ENCODE measurements at places on chromosomes 13 and 19. TPM values are rescaled to one million over a fixed set of nuclear protein-coding genes. Genes with fewer than 3 reads are reported as not detected.

Gene IRGC
- not detected for total RNA-seq

Gene ZNF30
- total RNA-seq, result 2.8 TPM

Gene MUC16
- not detected for total RNA-seq

Gene PTPRH
- total RNA-seq, result 2.0 TPM

Gene CERS1
- total RNA-seq, result not detected

Gene FFAR3
- total RNA-seq, result not detected

Gene KPNA3
- 41.1 TPM for total RNA-seq

Gene B3GNT3
- not detected for total RNA-seq

- no peak for DNase-seq
Observed at GRCh38 chr13:106858903-106859532, 291.1 kb upstream of the ARGLU1 start.

DNA sequence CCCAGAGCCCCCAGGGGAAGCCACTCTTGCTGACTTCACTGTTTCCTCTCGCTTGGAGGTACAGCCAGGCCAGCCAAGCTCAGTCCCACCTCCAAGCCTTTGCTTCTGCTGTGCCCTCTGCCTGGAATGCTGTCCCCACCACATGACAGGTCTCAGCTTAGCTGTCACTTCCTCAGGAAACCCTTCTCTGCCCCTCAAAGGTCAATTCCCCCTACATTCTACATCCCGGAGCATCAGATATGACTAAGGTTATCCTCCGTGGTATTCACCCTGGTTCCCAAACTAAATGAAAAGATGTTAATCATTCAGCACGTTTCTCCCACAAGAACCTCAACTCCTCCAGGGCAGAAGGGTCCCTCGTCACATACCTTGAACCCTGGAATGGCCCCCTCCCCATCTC, 53.5 kb downstream of the PTPRS start:
- DNase-seq, result no peak

GRCh38 chr19:17968362-17968761, 1.5 kb downstream of the KCNN1 start:
- no peak for DNase-seq

DNA sequence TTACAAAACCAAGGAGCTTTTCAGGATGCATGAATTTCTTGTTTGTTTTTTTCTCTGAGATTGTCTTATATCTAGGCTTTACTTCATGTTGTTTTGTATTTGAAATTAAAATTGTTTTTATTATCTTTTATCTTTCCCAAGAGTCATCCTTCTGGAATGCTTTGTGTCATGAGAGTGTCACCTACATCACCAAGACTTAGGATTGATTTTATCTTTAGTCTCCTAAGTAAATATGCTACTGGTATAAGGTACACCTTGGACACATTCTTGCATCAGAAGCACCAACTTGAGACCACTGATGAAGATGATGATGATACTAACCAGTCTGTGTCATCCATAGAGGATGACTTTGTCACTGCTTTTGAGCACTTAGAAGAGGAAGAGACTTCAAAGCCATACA, 26.4 kb downstream of the AKAP11 start:
- no peak for DNase-seq

GRCh38 chr19:48965806-48966540, 864 bp downstream of the FTL start:
- peak; percentile 86 for DNase-seq

GRCh38 chr19:17109962-17110598, 34.5 kb downstream of the MYO9B start:
- no peak for DNase-seq

DNA sequence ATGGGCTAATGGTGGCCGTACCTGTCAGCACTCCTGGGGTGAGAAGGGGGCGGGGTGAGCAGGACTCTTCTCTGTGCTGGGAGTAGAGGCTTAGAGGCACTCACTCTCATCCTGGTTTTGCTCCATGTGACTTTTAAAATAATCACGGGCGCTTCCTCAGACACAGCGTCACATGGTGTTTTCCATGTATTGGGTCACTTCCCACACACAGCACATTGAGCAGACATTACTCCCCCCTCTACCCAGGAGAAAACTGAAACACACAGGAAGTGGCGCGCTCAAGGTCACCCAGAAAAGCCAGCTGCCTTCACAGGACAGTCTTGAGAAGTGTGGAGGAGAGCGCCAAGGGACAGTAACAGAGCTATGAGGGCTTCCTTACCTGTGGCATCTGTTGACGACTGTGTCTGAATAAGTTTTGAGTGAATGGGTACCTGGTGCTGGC, 23.2 kb downstream of the SPATA13 start:
- no peak for DNase-seq

DNA sequence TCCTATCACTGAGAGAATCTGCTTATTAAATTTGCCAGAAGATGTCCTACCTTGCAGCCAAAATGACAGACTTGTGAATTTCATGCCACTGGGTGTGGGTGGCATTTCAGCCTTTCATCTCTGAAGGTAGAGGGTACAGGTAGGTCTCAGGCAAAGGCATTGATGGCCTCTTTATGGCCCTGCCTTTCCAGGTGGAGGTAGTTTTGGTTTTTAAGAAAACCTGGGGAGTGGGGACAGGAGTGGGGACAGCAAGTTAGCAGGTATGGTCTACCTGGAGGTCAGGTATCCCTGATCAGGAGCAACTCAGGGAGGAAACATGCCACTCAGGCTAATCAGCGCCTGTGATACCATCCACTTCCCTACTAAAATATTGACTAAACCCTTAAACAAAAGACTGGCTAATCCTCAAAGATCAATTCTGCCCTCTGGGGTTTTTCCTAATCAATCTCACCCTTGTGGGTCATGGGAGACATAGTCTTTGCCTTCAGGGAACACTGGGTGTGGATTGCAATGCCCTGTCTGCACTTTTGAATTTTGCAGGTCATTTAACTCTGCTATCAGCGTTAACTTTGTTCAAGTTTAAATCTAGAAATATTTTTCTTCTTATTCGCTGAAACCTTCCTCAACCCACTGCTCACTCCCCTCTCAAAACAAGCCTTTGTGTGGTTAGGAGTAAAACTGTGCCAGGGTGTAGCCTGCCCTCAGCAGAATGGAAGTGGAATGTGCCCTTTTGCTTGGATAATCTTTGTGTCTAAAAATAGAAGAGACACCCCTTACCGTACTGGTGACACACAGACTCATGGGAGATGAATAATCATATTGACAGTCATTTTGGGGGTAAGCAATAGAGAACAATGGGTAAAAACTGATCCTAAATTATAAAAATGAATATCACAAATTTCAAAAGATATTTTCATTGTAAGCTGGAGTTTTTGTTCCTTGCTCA, 233.7 kb downstream of the COG6 start:
- no peak for DNase-seq

- no peak for DNase-seq
Observed at GRCh38 chr19:49186108-49186507, 28.5 kb downstream of the TRPM4 start.

GRCh38 chr19:9189535-9189934, 10.8 kb downstream of the OR7D2 start:
- DNase-seq, result no peak

DNA sequence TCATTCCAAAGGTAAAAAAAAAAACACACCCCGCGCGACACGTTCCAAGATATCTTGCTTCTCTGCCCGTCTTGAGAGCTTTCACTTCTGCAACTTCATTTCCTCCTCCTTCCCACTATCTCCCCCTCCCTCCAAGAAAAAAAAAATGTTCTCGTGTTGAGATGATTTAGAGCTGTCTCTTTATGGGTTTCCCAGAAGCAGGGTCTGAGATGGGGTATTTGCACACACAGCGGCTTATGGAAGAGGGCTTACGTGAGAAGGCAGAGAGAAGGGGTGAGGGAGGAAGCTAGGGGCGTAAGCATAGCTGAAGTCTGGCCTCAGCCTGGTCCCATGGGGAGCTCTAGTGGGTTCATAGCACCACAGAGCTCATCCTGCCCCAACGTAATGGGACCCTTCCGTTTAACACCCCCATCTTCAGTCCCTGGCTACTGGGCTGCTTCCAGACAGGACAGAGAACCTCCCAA, 31.3 kb upstream of the USE1 start:
- no peak for DNase-seq

DNA sequence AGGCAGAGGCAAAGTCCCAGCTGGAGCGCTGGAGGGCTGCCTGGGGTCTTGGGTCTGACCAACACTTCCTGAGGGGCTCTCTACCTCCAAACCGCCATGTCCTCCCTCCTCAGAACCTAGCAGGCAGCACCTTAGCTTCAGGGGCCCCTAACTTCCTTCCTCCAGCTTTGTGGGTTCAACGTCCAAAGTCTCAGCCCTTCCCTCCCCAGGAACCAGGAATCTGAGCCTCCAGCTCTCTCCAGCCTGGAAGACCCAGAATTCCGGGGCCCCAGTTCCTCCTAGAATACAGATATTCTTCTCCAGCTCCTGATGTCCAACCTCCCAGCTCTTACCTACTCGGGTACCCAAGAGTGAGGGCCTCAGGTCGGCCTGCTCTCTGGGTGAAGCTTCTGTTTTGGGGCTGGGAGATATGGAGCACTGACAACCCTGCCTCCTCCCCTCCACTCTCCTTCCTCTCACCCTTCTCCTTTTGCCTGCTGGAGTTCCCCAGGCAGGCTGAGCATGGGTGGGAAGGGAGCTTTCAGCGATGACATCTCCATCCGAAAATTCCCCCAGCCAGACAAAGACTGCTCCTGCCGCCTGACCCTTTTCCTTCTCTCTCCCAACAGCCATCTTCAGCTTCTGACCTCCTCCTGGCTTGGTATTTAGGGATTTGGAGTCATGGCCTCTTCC, 3.5 kb downstream of the TMEM150B start:
- DNase-seq, result no peak

GRCh38 chr13:86193281-86193680, 394.1 kb upstream of the SLITRK6 start:
- no peak for DNase-seq

DNA sequence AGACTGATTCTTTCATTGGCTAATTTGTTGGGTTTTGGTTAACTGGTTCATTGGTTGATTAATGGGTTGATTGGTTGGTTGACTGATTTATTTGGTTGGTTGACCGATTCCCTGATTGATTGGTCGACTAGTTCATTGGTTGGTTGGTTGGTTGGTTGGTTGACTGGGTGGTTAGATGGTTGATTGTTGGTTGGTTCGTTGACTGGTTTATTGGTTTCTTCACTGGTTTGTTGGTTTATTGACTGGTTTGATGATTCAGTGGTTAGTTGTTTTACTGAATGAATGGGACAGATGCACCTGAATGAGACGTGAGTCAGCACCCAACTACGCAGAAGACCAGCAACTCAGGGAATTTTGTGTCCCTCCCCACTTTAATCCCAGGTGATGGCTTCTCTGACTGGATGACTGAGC, 2.7 kb upstream of the NUP62 start:
- DNase-seq, result no peak

DNA sequence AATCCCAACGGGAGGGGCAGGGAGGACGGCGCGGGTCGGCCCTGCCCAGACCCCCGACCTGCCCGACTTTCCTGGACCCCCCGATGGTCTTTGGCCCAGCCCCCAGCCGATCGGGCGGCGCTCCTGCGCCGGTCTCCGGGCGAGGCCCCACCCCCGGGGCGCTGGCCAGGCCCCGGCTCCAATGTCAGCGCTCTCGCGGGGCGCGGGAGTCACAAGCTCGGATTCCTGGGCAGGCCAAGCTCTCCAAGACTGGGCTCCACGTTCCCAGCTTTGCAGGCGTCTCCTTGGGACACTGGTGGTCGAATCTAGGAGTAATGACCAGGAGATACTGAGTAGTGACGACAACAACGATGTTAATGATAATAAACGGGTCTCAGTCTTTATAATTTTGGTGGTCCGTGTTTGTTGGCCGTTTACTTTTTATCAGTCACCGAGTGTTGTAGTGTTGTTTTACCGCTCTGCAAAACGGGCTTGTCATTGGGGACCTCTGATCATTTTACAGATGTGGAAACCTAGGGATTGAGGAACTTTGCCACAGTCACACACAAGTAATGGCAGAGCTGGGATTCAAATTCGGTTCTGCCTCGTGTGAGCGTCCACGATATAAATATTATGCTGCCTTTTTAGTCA, 545 bp downstream of the RAD23A start:
- peak; percentile 82 for DNase-seq

GRCh38 chr13:105961438-105961837, 574.0 kb downstream of the EFNB2 start:
- DNase-seq, result no peak

- DNase-seq, result peak; percentile 28
Observed at GRCh38 chr19:51660975-51661600, 14.5 kb upstream of the SIGLEC14 start.

GRCh38 chr13:98584668-98585397, 7.9 kb upstream of the STK24 start:
- peak; percentile 29 for DNase-seq

GRCh38 chr13:72959643-72960042, 99.2 kb upstream of the KLF5 start:
- no peak for DNase-seq

DNA sequence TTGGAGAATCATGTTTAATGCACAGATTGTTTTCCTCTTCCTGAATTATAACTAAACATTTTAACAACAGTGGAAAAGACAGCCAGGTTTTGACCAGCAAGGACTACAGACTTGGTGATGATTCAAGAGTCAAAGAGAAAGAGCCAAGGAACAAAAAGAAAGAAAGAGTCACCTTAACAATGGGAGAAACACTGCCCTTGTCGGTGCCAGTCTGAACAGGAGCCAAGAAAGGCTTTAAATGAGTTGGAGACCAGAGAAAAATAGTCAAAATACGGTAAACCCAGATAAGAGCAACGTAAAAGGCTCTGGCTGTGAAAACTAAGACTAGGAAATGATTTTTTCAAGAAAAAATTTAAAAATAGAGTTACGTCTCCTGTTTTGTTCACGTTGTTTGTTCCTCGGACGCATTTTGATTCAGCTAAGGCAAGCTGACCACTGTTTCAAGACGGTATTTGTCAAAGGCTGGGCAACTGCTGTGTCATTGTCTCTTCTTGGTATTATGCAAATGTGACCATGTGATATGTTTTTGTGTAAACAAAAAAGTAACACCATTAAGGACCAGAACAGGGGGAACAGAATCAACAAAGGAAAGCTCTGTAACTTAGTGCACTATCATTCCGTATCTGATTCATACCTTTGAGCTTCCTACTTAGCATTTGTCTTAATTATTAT, 634.5 kb downstream of the LIG4 start:
- DNase-seq, result no peak

DNA sequence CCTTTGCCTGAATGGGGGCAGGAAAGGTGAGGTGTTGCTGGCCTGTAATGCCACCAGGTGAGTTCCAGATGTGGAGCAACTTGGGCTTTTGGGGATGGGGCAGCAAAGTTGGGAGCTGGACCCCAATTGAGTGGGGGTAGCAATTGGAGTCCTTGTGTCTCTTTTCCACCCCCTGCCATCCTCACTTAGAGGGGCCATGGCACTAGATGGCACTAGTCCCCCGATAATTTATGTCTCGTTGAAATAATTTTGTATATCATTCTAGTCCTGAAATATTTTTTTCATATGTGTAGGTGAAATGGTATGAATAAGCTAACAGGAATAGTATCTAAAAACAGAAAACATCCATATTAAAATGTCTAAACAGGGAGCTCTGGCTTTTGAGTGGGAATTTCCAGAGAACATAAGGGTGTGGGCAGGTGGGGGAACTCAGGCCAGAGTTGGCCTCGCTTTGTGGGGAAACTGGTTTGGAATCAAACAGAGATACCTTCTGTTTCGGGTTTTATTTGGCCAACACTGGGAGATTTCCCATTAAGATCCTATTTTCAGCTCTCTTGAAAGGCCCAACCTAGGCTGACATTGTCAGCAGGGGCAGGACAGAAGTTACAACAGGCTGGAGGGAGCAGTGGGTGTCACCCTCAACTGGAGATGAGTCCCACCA, 3.4 kb downstream of the ZNF576 start:
- no peak for DNase-seq

- DNase-seq, result no peak
Observed at GRCh38 chr19:55693336-55693974, 18.4 kb downstream of the EPN1 start.
